ENCODE measurements at places on chromosomes 3 and 15. TPM values are rescaled to one million over a fixed set of nuclear protein-coding genes. Genes with fewer than 3 reads are reported as not detected.

AMT gene
- polyA plus RNA-seq: 1.1 TPM

MUC4 gene
- not detected for polyA plus RNA-seq

GP9 gene
- polyA plus RNA-seq: not detected

UBE2Q2 gene
- polyA plus RNA-seq: 27.8 TPM

ANKUB1 gene
- not detected for polyA plus RNA-seq

CPN2 gene
- not detected for polyA plus RNA-seq

IQCF5 gene
- polyA plus RNA-seq: not detected

GOLGA6B gene
- not detected for polyA plus RNA-seq

DISP2 gene
- 0.31 TPM for polyA plus RNA-seq

ABTB1 gene
- polyA plus RNA-seq: 123 TPM

SHC4 gene
- polyA plus RNA-seq: not detected
